ENCODE measurements at places on chromosomes 7 and 10.

- DNase-seq, result no peak
These were observed 567 bp downstream of the GTF2IRD1 start for GRCh38 chr7:74454021-74454924.

DNA sequence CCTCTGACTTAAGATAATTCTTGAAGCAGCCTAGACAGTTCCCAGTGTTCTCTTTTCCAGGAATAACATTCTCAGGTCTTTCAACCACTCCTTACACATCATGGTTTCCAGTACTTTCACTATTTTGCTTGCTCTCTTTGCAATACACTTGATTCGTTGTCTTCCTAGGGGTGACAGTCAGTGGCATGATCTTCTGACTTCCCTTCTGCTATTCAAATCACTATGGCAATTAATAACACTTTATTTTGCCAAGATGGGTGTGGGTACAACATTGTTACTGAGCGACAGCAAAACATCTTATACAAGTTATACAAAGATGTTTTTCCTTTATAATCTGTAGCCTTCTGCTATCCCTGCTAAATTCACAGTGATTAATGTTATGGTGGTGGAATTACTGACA is 15.3 kb downstream of the ARL3 start:
- DNase-seq, result no peak

DNA sequence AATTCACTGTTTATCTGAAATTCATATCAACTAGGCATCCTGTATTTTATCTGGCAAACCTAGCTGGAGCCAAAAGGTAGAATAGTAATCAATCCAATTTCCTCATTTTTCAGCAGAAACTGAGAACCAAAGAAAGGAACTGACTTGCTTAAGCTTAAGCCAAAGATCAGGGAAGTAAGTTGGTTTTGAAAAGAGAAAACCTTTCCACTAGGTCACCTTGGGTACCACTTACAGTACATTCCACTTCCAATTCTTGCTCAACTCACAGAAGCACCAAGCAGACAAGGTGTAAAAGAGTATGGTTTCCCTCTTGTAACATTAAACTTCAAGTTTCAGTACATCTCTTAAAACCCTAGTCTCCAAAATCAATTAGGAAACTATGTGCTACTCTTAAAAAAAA is 79.6 kb downstream of the ZFAND4 start:
- no peak for DNase-seq

GRCh38 chr7:75945297-75946168 is 30.6 kb downstream of the POR start:
- no peak for DNase-seq

DNA sequence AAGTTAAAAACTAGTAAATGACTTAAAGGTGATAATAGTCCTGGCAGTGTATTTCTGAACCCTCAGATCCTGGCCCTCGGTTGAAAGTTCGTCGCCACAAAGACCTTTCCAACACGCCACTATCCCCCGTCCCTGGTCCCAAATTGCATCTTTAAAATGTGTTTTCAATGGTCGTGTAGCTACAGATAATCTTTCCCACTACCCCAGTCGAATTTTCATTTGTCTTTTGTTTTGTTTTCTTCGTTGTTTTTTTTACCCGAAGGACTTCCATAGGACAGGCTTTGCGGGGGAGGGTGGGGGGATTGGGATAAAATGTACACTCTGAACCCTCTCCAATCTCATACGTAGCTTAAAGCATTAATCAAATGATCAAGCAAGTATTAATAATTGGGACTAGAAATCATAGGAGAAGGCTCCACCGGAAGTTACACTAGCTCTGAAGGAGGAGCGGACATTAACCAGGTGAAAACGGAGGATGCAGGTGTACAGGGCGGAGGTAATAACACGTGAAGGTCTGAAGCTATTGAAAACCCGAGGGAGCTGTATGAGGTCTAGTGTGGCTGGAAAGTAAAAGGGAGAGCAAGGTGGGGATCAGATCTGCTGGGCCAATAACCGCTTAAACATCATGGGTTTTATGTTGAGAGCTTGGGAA is 32.8 kb upstream of the PHF14 start:
- DNase-seq, result no peak

DNA sequence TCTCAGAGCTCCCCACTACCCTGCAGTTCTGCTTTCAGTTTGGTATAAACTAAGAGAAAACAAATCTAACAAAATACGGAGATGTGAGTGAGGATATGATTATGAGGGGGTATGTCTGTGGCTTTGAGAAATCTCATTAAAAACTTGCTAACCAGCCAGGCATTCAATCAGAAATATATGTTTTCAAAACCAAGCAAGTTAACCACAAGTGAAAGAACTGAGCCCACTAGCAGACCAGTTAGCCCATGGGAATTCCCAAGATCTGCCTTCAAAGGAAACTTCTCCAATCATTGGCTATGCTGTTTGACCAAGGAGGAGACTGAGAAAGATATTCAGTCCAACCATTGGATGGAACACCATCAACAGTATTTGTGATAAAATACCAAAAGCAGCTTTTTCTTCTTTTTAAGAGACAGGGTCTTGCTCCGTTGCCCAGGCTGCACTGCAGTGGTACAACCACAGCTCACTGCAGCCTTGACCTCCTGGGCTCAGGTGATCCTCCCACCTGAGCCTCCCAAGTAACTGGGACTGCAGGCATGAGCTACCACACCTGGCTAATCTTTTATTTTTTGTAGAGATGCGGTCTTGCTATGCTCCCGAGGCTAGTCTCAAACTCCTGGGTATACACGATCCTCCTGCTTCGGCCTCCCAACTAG is 41.2 kb downstream of the FGFR2 start:
- DNase-seq, result peak; percentile 4

GRCh38 chr10:3102720-3103427 is 35.5 kb downstream of the PFKP start:
- no peak for DNase-seq

DNA sequence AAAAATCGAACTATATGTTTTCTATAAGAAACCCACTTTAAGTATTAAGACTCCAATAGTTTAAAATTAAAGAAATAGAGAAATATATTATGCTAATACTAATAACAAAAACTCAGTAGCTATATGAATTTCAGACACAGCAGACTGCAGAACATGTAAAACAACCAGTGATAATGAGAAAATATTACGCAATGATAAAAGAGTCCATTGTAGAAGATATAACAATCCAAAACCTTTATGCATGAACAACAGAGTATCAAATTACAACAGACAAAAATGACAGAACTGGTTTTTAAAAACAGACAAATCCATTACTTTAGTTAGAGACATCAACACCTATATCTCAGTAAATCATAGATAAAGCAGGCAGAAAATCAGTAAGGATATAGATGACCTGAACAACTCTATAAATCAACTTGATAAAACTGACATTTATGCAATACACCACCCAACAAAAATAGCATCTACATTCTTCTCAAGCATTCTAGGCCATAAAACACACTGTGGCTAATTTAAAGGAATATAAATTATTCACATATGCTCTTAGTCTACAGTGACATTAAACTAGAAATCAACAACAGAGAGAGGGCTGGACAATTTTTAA is 669.5 kb upstream of the GHITM start:
- no peak for DNase-seq

DNA sequence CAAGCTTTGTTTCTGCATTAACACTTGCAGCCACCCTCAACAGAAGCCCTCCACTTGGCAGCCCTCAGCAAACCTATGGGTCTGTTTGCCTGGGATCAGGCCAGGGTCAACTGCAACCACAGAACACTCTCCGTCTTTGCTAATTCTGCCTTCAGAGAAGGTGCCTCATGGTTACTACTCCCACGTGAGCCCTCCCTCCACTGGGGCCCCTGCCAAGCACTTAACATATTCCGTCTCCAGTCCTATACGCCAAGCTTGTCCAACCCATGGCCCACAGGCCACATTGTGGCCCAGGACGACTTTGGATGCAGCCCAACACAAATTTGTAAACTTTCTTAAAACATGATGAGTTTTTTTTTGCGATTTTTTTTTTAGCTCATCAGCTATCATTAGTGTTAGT is 54.7 kb downstream of the HSPA12A start:
- DNase-seq, result no peak

DNA sequence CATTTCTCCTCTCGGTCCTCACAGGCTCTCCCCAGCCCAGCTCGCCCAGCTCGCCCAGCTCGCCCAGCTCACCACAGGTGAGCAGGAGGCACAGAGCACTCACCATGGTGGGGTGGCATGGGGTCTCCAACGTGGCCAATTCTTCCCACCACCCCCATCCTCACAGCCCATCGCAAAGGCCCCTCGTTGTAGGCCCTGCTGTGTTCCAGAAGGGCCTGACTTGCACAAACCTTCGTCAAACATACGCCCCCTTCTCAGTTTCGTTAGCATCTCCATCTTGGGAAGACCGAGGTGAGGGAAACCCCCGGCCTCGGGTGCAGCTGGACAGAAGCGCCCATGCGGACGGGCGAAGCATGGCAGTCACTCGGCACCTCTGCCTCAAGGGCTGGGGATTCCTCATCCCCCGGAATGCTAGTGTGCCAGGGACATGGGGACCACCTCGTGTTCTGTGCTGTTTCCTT is 304.6 kb downstream of the TNS3 start:
- no peak for DNase-seq

GRCh38 chr10:106301146-106301545 is 863.4 kb downstream of the SORCS1 start:
- no peak for DNase-seq

DNA sequence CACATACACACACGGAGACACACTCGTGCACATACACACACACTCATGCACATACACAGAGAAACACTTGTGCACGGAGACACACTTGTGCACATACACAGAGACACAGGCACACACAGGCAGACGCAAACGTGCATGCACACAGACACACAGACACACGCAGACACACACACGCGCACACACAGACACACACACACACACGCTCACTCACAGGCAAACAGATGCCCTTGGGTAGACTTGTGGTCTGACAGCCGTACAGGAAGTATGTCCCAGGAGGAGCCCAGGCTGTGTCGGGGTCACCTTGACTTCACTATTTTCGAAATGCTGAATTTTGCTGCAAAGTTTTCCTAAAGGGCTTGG is 538.0 kb downstream of the DNAJB6 start:
- DNase-seq, result no peak

DNA sequence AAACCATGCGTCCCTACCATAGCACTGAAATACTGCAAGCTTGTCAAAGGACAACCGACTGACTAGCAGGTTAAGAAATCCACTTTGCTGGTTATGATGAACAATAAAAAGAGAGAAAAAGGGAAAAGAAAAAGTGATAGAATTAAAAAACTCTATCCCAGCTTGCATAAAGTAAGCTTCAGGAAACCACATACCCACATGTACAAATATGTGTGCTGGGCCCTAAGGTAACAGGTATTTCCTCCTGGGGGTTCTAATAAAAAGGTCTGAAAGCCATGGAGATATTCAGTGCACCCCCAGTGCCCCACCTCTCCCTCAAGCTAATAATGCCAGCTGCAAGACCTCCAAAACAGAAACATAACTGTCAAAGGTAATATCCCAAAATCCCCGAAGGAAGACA is 248.6 kb upstream of the KLF14 start:
- DNase-seq, result no peak

DNA sequence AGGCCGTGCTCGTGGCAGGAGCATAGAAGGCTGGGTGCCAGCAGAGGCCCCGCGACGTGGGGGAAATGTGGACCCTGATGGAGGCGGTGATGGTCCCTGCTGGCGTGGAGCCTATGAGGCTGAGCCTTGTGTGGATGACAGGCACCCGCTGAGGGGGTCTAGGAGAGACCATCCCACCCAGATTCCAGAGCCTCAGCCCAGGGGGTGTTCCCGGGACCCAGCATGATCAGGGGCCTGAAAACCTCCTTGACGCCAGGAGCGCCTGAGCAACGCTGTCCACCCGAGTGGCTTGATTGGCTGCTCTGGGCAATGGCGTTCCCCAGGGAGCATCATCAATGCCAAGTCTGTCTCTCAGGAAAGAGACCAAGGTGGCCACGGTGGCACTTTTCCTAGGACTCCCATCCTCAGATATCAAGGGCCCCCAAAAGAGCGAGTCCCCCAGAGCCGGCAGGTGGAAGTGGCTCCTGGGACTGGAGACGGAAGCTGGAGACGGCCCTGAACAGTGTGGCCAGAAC is 61.1 kb downstream of the PWWP2B start:
- no peak for DNase-seq

DNA sequence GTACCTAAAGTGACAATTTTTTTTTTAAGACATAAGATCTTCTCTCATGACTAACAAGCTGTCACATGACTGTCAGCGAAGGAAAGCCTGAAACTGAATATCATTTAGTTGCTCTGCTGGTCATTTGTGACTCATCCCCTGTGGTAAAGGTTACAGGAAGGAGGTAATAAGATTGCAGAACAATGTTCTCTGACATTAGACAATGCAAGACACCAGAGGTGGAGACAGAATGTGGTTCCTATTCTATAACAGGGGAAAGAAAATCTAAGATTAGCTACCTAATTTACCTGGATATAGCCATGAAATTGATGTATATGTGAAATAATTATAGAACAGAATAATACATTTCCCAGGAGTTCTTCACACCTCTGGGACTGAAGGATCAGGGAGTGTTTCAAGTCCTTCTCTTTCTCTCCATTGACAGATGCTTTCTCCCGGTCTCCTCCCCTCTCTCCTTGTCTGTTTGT is 47.7 kb downstream of the LRGUK start:
- DNase-seq, result peak; percentile 38

- DNase-seq, result no peak
These were observed 18.3 kb downstream of the ADAMTS14 start for GRCh38 chr10:70690589-70690988.

- DNase-seq, result no peak
These were observed 21.3 kb upstream of the ZMIZ2 start for GRCh38 chr7:44727158-44727936.

GRCh38 chr10:123778719-123779517 is 112.7 kb downstream of the CPXM2 start:
- no peak for DNase-seq

DNA sequence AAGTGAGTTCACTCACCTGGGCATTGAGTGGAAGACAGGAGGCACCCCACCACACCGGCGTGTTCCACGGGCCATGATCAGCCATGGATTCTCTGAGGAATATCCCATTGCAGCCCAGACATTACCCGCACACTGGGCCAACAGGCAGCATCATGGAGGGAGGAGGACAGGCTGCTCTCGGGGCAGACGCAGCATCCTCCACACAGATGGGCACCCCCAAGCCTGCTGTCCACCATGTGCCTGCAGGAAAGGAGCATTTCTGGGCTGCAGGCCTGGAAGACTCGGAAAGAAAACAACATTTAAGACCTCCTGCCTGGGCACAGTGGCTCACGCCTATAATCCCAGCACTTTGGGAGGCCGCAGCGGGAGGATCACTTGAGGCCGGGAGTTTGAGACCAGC is 71.0 kb upstream of the SH2B2 start:
- no peak for DNase-seq

- no peak for DNase-seq
These were observed 3.8 kb downstream of the CCM2 start for GRCh38 chr7:45003789-45004188.

DNA sequence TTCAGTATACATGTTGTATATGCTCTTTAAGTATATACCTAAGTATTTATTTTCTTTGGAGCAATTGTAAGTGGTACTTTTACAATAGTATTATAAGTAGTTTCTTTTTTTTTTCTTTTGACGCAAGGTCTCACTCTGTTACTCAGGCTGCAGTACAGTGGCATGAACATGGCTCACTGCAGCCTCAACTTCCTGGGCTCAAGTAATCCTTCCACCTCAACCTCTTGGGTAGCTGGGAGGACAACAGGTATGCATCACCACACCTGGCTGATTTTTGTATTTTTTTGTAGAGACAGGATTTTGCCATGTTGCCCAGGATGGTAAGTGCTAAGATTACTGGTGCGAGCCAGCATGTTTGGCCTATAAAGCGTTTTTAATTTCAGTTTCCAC is 13.7 kb upstream of the CDCA7L start:
- DNase-seq, result no peak

GRCh38 chr10:97821308-97822038 is 28.2 kb upstream of the GOLGA7B start:
- DNase-seq, result no peak
